Activated naive CD4-positive, alpha-beta T cell treated with Interleukin-2 at 50 U/mL for 16 hours (primary cell): ENCODE measurements at places on chromosomes 7 and 10.

DNA sequence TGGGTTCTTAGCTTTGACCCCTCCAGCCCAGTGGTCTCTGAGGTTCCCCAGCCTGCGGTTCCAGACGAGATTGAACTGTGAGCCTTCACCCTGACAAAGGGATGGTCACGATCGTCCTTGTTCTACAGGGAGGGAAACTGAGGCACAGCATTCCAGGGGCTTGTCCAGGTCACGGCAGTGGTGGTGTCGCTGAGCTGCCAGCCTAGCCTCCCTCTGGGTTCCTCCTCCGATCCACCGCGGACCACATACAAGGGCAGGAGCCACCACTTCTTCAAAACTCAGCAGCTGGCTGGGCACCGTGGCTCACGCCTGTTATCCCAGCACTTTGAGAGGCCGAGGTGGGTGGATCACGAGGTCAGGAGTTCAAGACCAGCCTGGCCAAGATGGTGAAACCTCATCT lies 35.8 kb downstream of the ELFN1 start:
- no peak for DNase-seq

- no peak for DNase-seq
These were observed 22.2 kb downstream of the SGCE start for GRCh38 chr7:94633687-94634086.

GRCh38 chr10:51770709-51771108 lies 71.3 kb upstream of the CSTF2T start:
- DNase-seq, result no peak

GRCh38 chr10:100531761-100532160 lies 2.1 kb upstream of the NDUFB8 start:
- DNase-seq, result no peak

GRCh38 chr10:7887174-7887816 lies 69.0 kb downstream of the TAF3 start:
- no peak for DNase-seq

DNA sequence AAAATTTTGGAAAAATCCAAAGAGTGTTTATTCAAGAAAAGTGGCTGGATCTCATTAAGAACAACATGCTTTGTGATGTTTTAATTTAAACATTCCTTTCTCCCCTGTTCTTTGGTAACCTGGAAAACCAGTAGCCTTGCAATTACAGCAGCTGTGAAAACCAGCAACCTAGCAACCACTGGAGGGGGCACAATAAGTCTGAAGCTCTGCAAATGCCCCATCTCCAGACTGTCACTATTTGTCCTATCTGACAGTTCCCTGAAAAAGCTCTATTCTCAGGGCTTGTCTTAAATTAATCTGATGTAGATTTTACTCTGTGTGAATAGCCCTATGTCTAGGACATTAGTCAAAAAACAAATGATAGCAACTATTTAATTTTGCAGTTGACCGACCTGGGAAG lies 137.6 kb upstream of the THSD7A start:
- no peak for DNase-seq
